ENCODE measurements at places on chromosomes 12 and 14.

DNA sequence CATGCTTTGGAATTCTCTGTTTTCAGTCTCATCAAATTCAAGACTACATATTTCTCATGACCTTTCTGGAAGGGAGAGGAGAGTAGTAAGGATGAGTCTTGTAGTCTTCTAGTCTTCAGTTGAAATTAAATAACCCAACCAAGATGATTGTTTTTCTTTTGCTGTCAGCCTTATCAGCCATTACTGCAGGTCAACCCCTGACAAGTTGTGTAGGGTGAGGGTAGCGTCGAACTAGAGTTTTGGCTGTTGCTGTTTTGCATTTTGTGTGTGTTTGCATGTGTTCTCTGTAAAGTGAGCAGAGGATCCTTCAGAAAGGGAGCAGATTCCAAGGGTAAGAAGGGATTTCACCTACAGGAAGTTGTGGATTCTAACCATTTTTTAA lies 28.4 kb downstream of the DIP2B start:
- DNase-seq: no peak

GRCh38 chr12:108559748-108560147 lies 1.2 kb downstream of the SART3 start:
- DNase-seq: no peak

DNA sequence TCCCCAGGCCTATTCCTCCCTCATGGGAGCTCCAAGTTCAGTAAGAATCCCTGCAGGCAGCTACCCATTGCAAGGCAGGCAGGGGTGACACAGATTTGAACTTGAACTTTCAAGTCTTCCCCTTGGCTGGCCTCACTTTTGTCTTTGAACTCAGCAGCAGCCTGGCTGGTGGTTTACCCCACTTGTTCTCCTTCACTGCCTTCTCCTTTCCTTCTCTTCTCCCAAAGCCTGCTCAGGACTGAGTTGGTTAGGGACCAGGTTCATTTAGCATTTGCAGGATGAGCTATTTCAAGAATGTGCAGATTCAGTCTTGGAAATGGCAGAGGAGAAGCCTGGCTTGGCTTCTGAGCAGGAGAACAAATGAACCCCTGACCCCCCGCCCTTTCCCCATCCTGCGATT lies 67.7 kb upstream of the TBX3 start:
- no peak for DNase-seq

- DNase-seq: no peak
Observed at GRCh38 chr12:104354167-104354867, 50.8 kb downstream of the EID3 start.

- DNase-seq: peak; percentile 88
Observed at GRCh38 chr12:116400636-116401372, 123.3 kb upstream of the MED13L start.

DNA sequence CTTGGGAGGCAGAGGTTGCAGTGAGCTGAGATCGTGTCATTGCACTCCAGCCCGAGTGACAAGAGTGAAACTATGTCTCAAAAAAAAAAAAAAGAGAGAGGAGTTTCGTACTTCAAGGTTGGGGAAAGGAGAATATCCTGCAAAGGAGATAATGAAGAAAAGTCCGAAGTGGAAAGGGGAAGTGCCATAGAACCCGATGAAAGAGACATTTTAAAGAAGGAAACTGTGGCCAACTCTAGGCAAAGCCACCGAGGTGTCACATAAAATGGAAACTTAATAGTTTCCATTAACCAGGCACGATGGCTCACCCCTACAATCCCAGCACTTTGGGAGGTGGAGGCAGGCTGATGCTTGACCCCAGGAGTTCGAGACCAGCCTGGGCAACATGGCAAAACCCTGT lies 15.0 kb upstream of the LTBP2 start:
- DNase-seq: peak; percentile 71

DNA sequence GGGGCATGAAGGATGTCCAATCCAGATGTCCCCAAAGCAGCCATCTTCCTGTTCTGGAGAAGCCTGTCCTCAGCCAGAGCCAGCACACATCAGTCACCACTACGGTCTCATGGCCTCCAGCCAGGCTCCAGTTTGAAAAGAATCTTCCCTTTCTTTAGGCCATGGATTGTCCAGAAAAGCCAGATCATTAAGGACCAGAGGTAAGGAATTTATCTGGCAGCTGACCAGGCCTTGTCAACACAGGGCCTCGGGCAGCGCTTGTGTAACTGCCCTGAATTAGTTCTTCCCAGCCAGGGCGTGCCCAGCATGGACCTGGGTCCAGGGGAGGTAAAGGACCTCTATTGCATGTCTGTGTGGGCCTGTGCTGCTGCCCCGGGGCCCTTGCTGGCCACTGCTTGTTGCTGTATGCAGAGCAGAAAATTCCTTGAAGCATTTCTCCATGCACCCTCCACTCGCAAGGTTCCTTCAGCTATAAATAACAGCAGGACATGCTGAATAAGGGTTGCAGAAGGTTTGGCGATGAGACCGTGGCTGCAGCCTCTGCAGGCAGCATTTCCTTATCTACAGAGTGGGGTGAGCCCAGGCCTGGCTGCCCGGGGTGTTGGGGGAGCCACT lies 21.7 kb upstream of the VPS37B start:
- peak; percentile 46 for DNase-seq

DNA sequence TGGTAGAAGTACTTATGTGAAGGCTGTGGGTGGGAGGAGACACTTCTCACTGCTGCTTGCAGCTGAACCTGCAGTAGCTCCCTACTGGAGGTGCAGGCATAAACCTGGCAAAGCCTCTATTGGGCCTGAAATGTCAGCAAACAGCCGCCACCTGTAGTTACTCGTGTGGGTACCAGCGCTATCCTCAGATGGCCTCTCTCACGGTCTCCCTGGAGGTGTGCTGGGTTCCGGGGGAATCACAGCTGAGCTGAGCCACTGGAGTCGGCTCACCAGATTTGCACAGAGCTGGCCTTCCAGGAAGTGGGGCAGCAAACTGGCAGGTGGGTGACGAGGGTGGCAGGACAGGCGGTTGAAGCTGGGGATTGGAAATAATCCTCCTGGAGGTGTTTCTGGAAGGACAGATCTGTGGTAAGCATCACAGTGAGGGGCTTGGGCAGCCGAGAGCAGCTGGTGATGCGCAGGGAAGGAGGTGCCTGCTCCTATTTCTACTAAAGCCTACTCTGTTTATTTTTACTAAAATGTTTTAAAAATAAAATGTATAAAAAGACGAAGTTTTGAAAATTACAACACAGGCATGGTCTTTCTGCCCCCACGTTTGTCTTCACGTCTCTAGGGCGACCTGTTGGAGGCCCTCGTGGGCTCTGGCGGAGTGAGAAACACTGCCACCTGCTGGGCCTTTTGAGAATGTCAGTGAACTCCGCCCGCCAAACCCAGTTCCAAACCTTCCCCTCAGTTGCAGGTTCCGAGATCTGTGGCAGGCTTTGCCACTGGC lies 67.8 kb upstream of the PLEKHG3 start:
- DNase-seq: peak; percentile 83

GRCh38 chr12:96861656-96862055 lies 45.4 kb upstream of the NEDD1 start:
- DNase-seq: no peak

- DNase-seq: peak; percentile 79
Observed at GRCh38 chr12:4579305-4580102, 17.5 kb downstream of the DYRK4 start.

DNA sequence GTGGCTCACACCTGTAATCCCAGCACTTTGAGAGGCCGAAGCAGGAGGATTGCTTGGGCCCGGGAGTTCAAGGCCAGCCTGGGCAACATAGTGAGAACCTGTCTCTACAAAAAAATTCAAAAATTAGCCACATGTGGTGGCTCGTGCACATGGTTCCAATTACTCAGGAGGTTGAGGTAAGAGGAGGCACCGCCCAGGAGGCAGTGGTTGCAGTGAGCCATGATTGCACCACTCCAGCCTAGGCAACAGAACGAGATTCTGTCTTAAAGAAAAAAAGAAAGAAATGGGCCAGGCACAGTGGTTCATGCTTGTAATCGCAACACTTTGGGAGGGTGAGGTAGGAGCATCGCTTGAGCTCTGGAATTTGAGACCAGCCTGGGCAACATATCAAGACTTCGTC lies 33.5 kb downstream of the MAP1LC3B2 start:
- peak; percentile 62 for DNase-seq

DNA sequence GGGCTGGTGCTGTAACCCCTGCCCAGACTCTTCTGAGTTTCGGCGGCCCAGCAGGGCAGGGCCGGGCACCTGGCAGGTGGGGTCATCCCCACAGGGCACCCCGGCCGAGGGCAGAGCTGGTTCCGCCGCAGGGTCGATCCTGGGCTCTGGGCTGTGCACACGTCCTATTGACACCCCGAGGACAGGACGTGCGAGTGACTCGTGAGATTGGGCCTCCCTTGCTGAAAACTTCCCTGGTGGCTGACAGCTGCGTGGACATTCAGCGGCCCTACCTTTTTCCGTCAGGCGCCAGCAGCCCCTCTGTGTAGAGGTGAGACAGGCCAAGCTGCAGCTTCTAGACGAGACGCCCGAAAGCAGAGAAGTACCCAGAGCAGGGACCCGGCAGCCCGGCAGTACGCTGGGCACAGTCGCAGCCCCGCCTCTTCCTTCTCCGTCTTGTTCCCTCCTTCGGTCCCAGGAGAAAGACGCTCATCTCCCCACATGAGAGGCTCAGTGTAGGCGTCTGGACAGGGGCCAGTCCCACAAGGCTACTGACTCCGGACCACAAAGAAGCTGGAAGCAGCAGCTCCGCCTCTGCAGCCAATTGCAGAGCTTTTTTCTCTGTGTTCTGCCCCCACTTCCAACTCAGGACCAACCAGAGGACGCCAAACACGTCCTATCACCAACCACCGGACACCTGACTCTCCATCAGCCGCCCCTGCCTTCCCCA lies at the start of gene LRCOL1:
Gene LRCOL1 (minus strand): TSS at position 532 of the 709 bp plus-strand sequence. CDS start 4,331 bp downstream, outside the sequence.
- peak; percentile 84 for DNase-seq

- peak; percentile 58 for DNase-seq
Observed at GRCh38 chr12:27524839-27525753, 1.1 kb downstream of the PPFIBP1 start.

- no peak for DNase-seq
Observed at GRCh38 chr12:74781991-74782485, 244.4 kb downstream of the ATXN7L3B start.

- DNase-seq: no peak
Observed at GRCh38 chr12:32032205-32032810, 73.1 kb downstream of the RESF1 start.

GRCh38 chr12:68106160-68106559 lies 53.4 kb downstream of the IFNG start:
- peak; percentile 7 for DNase-seq

DNA sequence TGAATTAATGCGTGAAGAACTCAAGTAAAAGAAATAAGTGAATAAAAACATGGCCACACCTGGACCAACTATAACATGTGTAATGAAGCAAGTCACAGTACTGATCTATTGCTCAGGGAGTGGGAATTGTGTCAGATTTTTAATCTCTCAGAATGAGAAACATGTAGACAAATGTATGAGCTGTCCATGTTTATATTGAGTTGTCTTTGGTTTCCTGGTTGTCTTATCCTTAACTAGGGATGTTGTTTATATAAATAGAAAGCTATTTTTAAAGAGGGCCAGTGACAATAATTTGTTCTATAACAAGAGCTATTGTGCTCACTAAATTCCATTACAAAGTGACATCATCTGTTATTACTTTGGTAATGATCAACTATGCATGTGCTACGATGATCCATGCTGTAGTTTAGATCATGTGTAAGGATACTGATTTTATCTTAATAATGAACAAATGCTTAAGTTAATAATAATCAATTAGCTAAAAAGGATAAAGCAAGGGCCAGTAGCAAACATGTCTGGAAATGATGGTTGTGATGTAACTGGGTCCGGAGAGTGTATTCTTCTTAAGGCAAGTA lies 91.3 kb upstream of the RTL1 start:
- no peak for DNase-seq

DNA sequence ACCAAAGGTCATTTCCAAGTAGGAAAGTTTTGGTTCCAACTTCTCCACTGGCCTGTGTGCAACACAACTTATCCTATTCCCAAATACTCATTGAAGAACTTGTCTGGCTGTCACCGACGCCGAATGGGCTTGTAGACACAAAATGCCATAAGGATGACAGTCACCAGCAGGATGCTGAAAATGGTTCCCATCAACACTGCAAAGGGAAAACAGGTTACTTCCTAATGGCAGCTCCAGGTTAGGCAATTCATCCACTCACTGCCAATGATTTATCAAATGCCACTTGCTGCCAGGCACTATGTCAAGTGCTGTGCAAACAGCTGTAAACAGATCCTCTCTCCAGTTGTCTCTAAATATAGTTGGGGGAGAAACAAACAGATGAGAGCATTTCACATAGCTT lies 6.1 kb downstream of the C12orf76 start:
- DNase-seq: no peak

- peak; percentile 71 for DNase-seq
Observed at GRCh38 chr14:20662968-20663732, 21.2 kb upstream of the RNASE4 start.

All from suppressor macrophage (primary cell).